Chondrocyte (in vitro differentiated cells): ENCODE measurements at places on chromosomes 6 and 20.

- peaks cover 11% of the 10 kb centered on the region for H3K27me3 ChIP-seq
- no peak overlapping the region for H3K27ac ChIP-seq
- H3K36me3 ChIP-seq = no peaks in the 10 kb centered on the region
These were observed 35.5 kb upstream of the AFDN start for GRCh38 chr6:167791091-167791779.

DNA sequence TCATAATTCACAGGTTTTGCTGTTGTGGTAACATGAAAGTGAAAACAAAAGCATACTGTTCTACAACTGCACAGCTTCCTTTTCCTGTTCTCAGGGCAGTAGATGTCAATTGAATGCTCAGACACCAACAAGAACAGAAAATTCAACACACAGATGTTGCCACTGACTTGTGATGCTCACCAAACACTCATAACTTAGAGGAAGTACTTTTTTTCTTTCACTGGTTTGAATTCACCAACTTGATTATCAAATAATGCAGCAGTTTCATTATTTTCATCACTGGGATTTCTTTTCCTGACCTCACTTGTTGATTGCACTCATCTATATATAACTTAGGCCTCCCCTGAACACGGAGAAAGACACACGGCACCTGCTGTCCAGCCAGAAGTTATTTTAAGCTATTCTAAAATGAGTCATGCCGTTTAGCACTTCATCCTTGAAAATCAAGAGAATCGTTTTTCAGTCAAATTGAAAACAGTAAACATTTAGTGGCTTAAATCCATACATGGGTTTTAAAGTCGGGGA, 949 bp downstream of the TXLNB start:
- no peak for DNase-seq
- H3K4me1 ChIP-seq = peaks cover 23% of the 10 kb centered on the region
- no peak overlapping the region for H3K4me3 ChIP-seq
- no peaks in the 10 kb centered on the region for H3K27me3 ChIP-seq

DNA sequence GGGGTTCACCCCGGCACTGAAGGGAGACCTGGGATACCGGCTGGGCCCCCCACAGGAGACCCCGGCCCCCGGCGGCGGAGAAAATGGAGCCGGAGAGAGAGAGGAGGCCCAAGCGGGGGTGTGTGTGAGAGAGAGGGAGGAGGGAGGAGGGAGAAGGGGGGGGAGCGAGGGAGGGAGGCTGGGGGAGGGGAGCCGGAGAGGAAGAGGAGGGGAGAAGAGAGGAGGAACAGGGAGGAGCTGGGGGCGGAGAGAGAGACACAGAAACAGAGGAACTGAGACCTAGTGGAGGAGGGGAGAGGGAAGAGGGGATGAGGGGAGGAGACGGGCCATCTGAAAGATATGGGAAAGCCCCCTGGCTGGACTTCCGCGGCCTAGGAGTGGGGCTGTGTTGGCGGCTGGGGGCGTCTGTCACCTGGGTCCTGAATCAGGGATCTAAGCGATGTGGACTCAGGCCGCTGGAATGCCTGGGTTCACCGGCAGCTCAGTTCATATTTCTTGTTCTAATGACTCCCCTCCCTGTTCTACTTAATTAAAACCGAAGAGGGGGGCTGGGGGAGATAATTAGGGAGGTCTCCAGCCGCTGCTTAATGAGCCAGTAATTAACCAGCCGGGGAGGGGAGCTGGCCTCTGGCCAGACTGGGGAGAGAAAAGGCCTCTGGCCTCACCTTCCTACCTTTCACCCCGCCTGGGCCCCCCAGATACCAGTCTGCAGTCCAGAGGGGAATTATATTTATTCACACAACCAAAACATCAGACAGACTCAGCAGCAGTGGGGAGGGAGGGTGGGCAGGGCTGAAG, at the start of gene PBX2:
Gene PBX2 (minus strand): TSS at position 149 of the 798 bp plus-strand sequence. CDS start 287 bp downstream, outside the sequence.
- no peak for DNase-seq
- H3K4me1 ChIP-seq = peaks cover 72% of the 10 kb centered on the region
- H3K4me3 ChIP-seq = peak within 1 kb of the TSS; percentile 92
- H3K27me3 ChIP-seq = no peaks in the 10 kb centered on the region

- DNase-seq = no peak
- H3K4me3 ChIP-seq = no peak overlapping the region
- H3K27ac ChIP-seq = no peak overlapping the region
These were observed 287.0 kb upstream of the MARCKS start for GRCh38 chr6:113570161-113570560.

- H3K4me1 ChIP-seq = peaks cover 11% of the 10 kb centered on the region
- no peaks in the 10 kb centered on the region for H3K27me3 ChIP-seq
These were observed 72.6 kb downstream of the CDKAL1 start for GRCh38 chr6:20606831-20607230.
